Activated CD8-positive, alpha-beta T cell treated with anti-CD3 and anti-CD28 coated beads for 36 hours (primary cell): ENCODE measurements at places on chromosomes 3 and 15.

- no peak for DNase-seq
Measured at GRCh38 chr15:64288577-64288976, 67.4 kb downstream of the CSNK1G1 start.

- no peak for DNase-seq
Measured at GRCh38 chr3:123767009-123767372, 117.1 kb downstream of the MYLK start.

- peak; percentile 9 for DNase-seq
Measured at GRCh38 chr15:63041974-63042876, at the start of gene TPM1. TSS of gene TPM1 (plus strand) at chr15:63042747. CDS start at chr15:63042830, 83 bp downstream.

- no peak for DNase-seq
Measured at GRCh38 chr3:31613654-31614053, 80.9 kb downstream of the STT3B start.

DNA sequence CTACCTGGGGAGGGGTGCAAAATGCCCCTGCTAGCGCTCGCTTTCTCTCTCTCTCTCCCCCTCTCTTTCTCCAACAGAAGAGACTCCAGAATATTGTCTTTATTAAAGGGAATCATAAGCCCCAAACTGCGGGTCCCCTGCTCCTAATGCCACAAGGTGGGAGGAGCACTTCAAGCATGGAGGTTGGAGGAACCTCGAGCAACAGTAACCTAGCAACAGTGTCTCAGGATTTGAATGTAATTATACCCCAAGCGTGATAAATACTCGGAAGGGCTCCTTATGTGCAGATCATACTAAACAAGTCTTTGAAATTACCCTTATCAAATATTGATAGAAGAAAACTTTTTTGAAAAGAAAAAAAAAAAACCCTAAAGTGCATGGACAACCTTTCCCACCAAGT, 582.2 kb upstream of the PPP2R3A start:
- no peak for DNase-seq

GRCh38 chr3:50155891-50156290, 767 bp downstream of the SEMA3F start:
- no peak for DNase-seq

DNA sequence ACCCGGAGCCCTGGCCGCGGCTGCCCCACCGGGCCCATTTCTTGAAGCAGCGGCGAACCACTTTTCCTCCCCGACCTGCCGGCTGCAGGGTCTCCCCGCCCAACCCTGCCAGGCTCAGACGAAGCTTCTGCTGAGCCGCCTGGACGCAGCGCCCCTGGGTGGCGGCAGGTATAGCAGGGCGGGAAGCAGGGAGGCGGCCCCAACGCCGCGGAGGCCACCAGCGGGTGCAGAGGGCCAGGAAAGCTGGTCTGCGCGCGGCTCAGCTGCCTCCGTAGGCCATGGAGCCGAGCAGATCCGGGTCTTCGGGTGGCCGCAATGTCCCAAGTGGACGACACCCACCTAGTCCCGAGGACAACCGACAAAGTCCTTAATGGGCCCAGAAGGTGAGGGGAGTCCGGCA, 21.9 kb upstream of the SRPRB start:
- DNase-seq = no peak

DNA sequence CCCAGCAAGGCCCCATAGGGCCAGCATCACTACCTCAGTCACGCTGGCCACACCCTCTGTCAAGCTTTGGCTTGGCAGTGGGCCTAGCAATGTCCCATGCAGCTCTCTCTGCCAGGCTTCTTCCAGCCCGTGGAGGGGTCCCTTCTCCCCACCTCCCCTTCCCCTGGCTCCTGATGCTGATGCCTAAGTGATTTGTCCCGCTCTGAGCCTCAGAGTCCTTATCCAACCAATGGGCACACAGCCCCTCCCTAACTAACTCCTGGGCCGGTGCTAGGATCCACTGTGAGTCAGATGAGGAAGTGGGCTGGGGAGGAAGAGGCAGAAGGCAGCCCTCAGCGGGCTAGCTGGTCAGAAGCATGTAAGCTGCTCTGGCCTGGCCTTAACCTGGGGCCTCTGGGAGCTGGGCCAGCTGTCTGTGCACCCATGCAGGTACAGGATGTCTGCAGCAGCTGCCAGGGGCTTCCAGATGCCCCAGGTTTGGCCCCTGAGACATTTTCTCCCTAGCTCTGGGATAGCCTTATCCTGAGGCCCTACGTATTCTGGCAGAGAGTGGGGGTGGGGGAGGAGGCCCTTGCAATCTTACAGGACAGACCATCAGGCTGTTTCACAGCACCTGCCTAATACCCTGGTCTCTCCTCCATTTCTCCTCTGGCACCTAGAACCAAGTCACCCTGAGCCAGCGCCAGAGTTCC, 740 bp upstream of the ZBTB47 start:
- no peak for DNase-seq

DNA sequence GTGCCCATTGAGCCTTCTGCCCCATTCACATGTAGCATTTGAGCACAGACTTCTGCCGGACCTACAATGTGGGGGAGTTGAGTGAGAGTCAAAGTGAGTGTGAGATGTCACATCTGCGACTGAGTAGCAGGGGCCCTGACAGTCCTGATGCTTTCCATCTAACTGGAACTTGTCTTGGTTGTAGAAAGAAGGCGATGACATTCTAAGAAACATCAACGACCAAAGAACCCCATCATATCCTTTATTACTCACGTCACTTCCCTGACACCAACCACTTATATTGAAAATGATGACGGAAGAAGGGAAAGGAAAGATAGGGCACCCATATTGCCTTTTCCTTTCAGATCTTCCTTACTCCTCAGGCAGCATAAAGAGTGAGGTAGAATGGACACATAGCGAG, 30.5 kb downstream of the SMAD3 start:
- no peak for DNase-seq

DNA sequence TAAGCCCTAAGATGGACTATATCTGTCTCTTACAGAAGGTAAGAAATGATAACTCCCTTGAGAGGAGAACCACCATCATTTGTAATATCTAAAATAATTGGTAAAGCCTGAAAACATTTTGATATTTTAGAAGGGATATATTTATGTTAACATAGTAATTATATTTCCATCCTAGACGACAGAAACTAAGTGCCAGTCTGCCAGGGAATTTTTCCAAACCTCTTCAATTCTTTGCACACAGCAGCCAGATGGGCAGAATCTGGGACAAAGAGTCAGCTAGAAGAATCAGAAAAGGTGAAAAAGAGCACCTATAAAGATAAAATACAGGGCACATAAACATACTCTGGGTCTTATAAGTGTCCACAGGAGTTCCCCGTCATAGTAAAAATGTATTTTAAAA, 70.0 kb upstream of the CBLB start:
- no peak for DNase-seq

DNA sequence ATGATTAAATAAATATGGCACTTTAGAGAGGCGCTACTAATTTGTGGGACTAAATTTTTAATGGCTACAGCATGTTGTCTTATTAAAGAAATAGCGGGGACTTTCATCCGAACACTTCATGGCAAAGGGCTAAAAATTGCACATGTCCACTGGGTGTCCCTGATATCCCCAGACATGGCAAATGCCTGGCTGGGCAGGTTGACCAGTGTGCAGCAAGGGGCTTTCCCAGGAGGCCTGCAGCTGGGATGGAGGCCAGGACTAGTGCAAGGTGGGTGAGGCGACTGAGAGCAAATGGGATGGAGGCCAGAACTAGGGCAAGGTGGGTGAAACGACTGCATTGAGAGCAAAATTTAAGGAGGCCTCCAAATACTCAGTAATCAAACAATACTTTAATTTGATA, 167.4 kb upstream of the SMAD3 start:
- no peak for DNase-seq

GRCh38 chr3:117228466-117228865, 518.9 kb downstream of the TUSC7 start:
- DNase-seq = no peak

- DNase-seq = no peak
Measured at GRCh38 chr3:176927706-176928581, 269.3 kb downstream of the TBL1XR1 start.

DNA sequence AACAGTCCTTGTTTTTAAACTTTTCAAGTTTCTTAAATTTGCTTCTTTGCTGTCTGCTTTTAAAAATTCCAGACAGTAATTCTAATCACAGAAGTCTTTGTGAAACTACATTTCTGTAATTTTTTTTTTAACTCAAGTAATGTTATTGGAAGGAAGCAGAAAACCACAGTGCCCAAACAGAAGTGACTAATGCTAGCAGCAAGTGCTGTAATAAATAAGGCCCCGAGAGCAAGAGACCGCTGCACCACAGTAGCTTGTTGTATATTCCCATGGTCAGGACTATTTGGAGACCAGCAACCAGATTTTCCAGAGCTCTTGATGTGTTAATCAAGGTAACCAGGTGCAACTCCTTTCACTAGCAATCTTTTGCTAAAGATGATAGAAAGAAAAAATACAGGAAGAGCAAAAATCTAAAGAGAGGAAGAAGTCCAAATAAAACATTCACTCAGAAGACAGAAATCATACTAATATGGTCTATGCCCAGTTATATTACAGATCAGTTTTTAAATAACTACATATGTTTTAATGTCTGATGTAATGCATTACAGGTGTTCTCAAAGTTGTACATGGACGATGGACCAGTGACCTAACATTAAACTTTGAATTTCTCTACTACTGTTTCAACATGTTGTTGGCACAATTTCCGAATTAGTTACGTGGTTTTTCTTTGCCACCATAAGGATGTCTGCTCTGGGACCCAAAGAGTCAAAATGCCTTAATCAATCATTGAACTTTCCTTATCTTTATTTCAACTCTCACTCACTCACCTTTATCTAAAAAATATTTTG, 36.4 kb downstream of the WWTR1 start:
- DNase-seq = peak; percentile 13

- DNase-seq = no peak
Measured at GRCh38 chr3:127775398-127776109, 46.8 kb downstream of the MGLL start.

DNA sequence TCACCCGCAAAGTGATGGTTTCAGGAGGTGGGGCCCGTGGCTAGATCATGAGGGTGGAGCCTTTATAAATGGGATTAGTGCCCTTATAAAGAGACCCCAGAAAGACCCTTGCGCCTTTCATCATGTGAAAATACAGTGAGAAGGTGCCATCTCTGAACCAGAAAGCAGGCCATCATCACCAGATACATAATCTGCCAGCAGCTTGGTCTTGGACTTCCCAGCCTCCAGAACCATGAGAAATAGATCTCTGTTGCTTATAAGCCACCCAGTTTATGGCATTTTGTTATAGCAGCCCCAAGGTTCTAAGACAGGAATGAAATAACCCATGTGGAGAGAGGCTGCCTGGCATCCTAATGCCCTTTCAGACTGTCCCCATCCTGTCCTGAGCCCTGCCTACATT, 127.8 kb upstream of the SMAD3 start:
- DNase-seq = no peak

DNA sequence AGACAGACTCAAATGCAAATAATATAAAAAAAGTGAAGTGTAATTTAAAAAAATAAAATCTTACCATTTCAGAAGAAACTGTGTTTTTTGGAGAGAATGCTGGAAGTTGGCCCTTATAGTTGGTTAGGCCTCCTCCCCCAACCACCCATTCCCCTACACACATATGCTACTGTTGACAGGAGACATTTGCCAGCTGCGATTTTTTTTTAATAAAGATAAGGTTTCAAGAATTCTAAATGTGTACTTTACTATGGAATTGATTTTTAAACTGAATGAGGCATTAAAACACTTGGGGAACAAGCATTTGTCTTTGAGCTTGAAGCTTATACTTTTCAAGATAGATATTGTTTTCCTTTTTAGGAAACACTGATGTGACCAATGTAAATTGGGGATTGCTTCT, 4.4 kb upstream of the SSR3 start:
- DNase-seq = no peak

GRCh38 chr15:92801774-92802464, 98.2 kb upstream of the CHD2 start:
- DNase-seq = no peak

- DNase-seq = peak; percentile 70
Measured at GRCh38 chr15:44584162-44584749, 47.3 kb downstream of the EIF3J start.

DNA sequence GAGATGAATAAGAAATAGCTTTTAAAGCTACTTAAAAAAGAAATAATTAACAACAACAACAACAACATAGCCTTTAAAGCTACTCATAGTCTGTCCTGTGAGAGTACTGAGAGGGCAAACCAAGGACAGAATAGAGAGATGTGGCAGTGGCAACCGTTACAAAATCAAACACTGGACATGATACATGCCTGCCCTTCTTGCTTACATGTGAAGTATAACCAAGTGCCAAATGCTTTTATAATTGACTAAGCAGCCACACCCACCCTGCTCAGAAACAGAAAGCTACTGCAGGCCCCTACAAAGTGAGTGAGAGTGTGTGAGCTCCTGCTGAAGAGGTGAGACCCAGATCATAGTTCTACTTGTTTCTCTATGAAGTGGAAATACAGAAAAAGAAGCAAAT, 38.4 kb downstream of the NDUFB4 start:
- DNase-seq = no peak

GRCh38 chr3:124429129-124429815, 301.0 kb upstream of the UMPS start:
- no peak for DNase-seq

DNA sequence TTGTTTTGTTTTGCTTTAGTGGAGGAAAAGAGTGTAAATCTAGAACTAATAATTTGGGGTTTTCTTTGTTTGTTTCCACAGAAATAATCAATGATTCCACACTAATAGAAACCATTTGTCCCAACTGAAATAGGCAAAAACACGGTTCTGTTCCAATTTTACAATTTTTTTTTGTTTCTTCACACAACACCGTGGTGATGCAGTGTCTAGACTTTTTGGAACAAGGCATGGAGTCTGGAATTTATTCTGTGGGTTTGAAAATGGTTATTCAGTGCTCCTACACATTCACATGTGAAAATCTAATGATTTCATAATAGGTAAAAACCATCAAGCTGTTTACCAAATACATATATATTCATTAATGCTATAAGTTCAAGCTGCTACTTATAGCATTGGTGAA, 629.0 kb upstream of the TGFBR2 start:
- no peak for DNase-seq

DNA sequence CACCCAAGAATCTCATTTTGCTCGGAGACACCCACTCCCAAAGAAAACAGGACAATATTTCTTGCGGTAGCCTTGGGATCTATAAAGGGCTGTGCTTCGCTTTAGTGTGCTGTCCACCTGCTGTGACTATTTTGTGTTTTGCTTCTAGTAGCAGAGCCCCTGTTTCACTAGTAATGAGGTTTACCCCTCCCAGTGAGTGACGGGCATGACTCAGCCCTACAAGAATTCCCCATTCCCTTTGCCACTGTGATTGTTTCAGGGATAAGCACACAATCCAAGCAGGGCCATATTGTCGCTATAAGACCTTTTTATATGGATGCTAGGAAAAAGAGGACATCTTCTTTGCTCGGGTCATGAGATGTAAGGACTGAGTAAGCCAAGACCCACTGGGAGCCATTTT, 62.5 kb upstream of the FOXB1 start:
- DNase-seq = no peak

DNA sequence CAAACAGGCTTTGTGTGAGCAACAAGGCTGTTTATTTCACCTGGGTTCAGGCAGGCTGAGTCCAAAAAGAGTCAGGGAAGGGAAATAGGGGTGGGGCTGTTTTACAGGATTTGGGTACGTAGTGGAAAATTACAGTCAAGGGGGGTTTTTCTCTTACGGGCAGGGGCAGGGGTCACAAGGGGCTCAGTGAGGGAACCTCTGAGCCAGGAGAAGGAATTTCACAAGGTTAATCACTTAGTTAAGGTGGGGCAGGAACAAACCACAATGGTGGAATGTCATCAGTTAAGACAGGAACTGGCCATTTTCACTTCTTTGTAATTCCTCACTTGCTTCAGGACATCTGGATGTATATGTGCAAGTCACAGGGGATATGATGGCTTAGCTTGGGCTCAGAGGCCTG, 1592.8 kb upstream of the GBE1 start:
- no peak for DNase-seq
